ENCODE measurements at places on chromosomes 11 and 22.
A peak's percentile ranks its signal among the peaks of the same experiment; 100 is the strongest.

DNA sequence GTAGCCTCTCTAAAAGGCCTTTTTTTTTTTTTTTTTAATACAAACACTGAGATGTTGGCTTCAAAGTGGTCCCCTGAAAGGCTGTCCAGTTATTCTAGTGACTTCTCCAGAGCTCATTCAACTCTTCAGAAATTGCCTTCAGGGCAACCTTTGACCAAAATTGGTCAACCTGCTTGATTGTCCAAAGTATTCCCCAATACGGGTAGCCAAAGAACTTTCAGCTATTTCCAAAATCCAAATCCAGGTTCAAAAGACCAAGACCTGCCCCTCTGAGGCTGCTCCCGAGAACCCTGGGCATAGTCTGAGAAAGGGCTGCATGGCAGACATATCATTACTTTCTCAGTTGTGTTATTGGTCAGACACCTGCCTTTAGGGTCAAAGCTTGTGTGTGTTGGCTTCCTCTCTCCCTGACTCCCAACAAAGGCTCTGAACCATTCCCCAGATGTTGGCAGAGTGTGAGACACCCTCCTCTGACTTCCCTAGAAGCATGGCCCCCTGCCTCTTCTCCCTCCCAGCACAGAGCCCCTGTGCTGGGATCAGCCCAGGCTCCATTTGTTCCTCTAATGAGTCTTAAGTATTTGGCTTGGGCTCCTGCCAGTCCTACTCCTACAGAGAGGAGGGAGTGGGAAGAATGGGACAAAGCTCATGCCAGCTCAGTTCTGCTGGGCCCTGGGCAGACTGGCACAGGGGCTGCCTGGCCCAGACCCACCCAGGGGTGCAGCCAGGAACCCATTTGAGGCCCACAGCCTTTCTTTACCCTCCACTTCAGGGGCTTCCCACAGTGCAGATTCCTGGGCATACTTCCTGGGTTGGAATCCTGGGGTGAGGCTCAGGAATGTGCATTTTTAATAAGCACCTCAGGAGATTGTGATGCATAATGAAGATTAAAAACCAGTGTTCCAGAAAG is 30.3 kb downstream of the TNKS1BP1 start:
- no peak for DNase-seq

DNA sequence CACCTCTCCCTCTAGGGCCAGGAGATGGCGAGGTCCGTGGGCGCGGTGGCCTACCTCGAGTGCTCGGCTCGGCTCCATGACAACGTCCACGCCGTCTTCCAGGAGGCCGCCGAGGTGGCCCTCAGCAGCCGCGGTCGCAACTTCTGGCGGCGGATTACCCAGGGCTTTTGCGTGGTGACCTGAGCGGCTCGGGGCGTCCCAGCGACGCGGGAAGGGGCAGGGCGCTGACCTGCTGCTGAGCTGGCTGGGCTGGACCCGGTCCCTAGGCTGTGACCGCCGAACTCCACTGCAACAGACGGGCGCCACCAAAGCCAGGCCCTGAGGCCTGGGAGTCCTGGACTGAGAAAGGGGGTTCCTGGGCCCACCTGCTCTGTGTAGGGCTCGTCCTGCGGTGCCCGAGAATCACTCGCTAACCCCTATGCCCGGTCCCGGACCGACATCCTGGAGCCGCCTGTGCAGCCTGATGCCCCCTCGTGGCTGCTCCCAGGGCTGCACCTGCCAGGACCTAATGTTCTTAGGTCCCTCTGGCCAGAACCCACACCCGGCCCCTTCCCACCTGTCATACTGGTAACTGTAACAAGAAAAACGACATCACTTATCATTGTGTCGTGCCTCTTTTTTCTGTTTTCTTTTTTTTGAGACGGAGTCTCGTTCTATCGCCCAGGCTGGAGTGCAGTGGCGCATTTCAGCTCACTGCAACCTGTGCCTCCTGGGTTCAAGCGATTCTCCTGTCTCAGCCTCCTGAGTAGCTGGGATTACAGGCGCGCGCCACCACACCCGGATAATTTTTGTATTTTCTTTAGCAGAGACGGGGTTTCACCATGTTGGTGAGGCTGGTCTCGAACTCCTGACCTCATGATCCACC is 15.0 kb downstream of the RHOD start:
- DNase-seq = no peak

DNA sequence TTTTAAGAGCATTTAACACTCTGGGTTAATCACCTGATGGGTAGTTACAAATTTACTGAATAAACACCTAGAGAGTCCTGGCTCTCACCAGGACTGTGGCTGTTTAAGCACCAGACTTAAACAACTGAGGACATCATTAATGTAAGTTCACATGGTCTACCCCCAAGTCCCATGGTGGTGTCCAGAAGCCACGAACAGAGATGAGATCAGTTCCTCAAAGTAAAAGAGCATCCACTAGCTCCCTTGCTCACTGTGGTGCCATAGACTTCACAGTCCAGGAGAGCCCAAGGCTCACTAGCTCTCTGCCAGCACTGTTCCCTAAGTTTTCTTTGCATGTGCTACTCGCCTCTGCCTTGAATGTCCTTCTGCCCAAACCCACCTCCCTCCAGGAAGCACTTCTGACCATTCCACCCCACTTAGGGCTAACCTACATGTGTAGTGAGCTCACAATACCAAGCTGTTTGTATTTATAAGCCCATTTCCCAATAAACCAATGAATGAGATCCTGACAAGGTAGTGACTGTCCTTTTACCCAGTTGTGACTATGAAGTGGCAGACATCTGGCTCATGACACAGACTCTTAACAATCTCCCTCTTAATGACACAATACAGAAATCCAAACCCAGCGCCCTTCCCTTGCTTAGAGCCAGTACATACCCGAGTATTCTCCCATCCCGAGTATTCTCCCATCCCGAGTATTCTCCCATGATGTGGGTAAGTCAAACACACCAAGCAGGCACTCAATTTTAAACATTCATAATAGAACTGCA is 15.7 kb downstream of the NAP1L4 start:
- no peak for DNase-seq

- DNase-seq = no peak
These were observed 299.8 kb upstream of the CNTN5 start for GRCh38 chr11:98720951-98721350.

DNA sequence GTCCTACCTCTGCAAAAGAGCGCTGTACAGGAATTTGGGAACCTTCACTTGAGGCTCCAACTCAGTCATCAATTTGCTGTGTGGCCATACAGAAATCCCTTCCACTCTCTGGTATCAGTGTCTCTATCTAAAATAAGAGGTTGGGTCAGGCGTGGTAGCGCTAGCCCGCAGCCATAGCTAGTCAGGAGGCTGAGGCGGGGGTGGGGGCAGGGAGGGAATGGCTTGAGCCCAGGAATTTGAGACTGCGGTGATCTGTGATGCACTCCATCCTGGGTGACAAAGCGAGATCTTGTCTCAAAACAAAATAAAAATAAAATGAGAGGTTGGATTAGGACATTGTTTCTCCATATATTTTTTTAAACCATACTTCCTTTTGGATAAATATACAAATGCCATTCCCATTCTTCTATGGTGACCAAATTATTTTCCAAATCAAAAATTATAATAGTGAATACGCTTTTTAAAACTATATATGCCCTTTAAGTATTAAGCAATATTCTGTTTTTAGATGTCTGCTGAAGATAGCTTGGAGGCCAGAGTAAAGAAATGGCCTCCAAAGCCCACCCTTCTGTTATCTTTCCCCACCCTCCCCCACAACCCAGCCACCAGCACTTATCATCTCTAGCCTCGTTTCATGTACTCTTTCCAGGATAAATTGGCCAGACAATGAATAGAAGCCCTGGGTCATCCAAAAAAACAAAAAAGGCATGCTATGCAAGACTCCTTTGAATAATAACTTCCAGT is 87.2 kb downstream of the PLEKHA7 start:
- no peak for DNase-seq

DNA sequence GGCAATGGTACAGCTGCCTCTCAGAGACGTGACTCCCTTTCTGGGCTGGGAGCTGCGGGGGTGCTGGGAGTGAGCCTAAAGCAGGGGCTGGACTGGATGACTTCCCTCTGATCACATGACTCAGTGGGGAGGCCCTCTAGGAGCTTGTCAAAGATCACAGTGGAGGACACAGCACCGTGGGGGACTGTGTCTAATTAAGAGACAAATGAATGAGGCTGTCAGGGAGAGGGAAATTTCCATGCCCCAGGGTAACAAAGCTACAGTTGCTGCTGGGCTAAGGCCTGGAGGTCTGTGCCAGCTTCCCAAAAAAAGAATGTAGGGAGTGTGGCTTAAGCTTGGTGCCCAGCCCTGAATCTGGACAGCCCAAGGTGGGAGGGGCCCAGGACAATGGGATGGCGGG is 262.8 kb upstream of the PLET1 start:
- DNase-seq = no peak

DNA sequence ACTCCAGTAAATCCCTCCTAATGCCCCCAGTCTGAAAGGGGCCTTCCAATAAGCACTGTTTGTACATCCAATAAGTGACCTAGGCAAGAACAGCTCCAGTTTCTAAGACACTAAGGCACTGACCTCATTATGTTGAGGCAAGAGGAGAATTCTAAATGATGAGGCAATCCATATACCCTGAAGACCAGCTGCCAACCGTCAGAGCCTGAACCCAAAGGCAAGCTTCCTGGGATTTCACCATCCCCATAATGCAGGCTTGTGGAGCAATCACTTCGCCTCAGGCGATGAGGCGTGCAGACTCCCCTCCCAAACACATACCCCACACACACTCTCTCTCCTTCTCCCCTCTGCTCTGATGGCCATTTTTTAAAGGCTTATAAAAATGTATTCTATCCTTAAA is 49.5 kb downstream of the LGR4 start:
- DNase-seq = peak; percentile 41

GRCh38 chr11:22276535-22276934 is 61.6 kb upstream of the SLC17A6 start:
- no peak for DNase-seq

DNA sequence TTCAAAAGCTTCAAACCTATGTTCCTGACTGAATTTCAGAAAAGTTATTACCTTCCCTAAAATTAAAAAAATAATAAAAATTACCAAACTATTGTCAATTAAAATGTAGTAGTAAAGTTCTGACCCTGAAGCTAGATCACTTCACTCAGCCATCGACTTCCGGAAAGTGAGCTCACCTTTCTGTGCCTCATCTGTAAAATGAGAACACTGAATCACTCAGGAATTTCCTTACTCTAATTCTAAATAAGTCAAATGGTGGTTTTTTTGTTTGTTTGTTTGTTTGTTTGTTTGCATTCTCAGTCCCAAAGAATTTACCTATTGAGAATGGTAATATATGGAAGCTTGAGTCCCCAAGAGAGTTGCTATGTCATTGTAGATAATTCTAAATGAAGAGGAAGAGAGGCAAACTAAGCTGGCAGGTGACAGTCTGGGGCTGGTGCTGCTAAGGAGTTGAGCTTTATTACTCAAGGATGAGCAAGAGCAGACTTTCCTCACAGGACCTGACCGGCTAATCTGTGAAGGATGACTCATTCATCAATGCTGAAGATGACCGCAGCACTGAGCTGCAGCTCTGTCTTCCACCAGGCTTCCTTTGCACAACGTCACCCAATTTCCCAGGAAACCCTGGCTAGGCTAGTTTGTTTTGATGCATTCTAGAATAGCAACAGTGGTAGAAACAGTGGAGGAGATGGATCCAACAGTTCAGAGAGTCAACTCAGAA is 248.8 kb downstream of the RAB38 start:
- no peak for DNase-seq

- DNase-seq = peak; percentile 57
These were observed 73.0 kb downstream of the CYB5R2 start for GRCh38 chr11:7600205-7600775.
